NCI-H187 (cell line): ENCODE measurements at places on chromosomes 16 and 17.

DNA sequence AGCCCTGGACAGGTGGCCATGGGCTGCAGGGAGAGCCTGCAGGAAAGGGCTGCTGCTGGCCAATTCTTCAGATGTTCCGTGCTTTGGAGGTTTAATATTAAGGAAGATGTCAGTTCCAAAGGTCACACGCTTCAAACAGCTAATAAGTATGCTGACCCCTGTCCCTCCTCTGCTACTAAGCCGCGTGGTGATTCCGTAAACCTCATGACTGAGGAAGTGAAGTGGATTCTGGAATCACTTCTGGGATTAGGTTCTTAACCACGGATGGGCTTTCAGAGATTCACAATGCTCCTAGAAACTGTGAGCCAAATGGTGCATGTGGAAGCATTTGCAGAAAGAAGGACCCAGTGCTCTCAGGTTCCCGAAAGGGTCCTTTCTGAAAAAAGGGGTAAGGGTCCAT is 28.5 kb upstream of the ERN1 start:
- no peak for DNase-seq

DNA sequence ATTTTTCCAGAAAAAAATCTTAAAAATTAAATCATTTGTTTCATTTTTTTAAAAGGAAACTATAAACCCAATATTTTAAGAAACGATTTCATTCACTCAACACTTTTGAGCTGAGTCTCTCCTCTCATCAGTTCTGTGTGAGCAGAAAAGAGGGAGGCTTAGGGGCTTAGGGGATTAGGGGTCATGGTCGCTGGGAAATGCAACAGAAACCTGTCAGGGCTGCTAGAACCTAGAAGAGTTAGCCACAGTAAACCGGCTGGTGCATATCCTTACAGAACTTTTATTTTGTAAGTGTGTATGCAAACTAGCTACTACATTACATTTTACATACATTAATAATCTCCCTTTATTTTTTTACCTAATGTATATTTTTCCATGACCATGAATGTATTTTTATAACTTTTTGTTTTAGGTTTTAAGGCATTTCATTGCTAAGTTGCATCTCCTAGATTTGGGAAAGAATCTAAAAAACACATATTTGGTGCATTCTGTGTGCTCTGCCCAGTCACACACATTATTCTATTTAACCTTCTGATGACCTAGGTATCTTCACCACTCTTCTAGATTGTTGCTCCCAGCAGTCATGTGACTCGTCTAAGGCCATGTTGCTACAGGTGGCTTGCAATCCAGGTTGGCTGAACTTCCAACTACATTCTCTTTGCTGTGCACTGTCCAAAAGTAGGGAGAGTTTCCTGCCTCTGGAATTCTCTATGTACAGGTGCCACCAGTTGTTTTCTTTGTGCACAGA is 24.4 kb downstream of the TBC1D3B start:
- no peak for DNase-seq

DNA sequence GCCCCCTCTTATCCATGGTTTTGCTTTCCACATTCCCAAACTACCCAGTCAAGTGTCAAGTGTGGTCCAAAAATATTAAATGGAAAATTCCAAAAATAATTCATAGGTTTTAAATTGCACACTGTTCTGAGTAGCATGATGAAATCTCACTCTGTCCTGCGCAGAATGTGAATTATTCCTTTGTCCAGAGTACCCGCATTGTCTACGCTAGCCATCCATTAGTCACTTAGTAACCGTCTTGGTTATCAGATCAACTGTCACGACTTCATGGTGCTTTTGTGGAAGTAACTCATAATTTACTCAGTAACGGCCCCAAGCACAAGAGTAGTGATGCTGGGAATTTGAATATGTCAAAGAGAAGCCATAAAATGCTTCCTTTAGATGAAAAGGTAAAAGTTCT is 94.9 kb downstream of the SLC39A11 start:
- DNase-seq, result no peak

DNA sequence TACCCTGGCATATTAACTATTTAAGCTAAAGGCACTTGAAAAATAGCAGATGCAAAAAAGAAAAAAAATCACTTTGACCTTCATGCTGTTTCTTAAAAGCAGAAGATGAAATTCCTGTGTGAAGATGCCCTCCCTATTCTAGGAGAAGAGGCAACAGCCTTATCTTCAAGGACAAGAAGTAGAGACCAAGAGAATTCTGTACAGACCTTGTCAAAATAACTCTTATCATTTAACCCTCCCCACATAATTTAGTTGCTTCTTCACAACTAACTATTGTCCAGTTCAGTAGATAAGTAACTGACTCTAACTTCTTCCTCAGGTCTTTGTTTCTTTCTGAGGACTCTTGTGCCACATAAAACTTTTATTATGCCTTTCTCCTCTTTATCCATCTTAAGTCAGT is 72.0 kb upstream of the MARCHF10 start:
- no peak for DNase-seq

DNA sequence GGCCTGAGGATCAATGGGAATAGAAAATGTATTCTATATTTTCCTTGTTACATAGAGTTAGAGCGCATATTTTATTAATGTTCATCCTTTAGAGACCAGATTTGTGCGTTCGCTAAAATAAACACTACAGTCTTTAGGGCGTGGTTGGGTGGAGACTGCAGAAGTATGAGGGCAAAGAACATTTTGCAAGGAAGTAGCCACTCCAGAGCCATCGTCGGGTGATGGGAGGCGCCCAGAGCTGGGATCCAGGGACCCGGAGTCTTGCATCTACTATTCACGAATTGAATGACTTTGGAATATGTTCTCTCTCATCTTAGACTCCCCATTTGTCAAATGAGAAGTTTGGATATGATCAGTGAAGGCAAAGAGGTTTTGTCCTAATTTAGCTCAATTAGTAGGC is 154.2 kb upstream of the IRX6 start:
- no peak for DNase-seq
